ENCODE measurements at places on chromosomes 7 and 10. TPM values are rescaled to one million over a fixed set of nuclear protein-coding genes. Genes with fewer than 3 reads are reported as not detected.

GRCh38 chr7:18361756-18362155 lies 133.8 kb upstream of the HDAC9 start:
- DNase-seq: no peak

The TMEM229A gene
- total RNA-seq: not detected

The PPP1R17 gene
- not detected for total RNA-seq

DNA sequence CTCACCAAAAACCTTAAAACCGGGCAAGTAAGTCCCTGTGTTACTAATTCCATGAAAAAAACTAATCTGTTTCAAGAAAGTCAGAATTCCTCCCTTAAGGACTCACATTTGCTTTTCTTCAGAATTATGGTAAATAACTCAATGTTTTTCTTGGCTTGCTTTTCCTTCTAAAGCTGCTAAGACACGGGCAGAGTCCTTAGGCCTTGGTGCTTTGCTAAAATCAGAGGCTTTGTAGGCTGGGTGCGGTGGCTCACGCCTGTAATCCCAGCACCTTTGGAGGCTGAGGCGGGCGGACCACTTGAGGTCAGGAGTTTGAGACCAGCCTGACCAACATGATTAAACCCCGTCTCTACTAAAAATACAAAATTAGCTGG lies 32.0 kb downstream of the GNA12 start:
- peak; percentile 66 for DNase-seq

The ZNF853 gene
- total RNA-seq: 0.32 TPM

DNA sequence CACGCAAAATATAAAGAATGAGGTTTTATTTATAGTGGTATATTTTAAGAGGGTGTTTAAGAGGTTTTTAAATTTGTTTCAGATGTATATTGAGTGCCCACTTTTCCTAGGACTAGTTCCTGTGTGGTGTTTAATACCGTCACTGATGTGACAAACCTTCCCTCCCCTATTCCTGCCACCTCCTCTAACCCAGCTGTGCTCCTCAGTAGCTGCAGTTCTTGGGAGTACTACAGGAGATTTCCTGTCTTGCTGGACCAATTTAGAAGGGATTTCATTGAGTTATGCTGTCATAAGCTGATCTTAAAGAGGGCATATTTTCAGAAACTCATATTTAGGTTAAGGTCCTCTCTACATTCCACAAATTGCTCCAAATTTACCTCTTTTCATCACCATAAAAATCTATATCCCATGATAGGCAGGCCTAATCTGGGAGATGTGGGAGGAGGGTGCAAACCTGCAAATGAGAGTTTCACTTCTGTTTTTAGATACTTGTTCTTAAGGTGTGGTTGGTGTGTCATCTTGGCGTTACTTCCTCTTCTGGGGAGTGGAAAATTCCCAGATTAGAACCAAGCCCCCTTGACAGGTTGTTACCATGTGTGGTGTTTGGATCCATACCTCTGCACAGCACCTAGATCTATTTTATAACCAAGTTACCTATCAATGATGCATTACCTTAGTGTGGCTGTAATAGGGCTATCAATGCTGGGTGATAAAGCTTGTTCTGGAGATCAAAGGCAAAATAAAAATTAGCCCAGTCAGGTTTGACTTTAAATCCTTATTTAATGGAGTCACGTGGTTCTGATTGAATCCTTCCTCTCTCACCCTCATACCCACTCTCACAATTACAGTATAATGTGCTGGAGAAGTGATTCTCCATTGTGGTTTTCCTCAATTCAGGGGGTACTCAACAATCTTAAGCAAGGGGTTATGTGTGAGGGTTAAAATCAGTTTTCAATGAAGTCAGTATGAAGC lies 141.1 kb downstream of the CDK14 start:
- DNase-seq: no peak

The MMP21 gene
- not detected for total RNA-seq

DNA sequence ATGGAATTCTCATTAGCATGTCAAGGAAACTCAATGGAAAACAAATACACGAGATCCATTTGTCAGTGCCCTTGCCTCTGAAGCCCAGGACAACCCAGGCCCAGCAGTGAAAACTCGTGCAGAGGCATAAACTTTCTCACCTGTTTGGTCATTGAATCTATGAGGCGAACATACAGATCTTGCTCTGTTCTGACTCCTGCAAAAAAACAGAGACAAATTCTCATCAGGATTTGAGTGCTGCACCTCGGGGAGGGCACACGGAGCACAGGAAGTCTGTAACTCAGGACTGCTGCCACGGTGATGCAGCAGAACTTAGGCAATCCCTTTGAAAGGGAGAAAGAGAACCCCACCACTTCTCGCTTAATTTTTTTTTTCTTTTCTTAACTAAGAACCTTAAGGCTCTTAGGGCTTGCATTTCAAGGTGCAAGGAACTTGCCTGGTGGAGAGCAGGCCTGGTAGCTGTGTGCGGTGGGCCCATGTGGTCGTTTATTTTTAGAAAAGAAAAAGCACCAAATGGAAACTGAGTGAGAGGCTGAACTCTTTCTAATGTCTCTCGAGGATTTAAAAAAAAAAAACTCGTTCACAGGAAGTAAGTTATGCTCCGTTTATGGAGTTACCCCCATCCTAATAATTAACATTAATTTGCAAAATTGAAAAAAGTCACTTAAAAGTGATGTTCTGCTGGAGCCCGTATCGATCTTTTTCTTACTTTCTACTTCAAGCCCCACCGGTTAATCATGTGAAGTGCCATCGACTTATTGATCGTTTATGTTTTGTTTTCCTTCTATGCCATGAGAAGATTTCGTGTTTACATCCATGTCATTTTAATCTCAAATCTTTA lies 1.8 kb downstream of the EBF3 start:
- no peak for DNase-seq

- peak; percentile 97 for DNase-seq
These were observed 10.7 kb downstream of the PSAP start for GRCh38 chr10:71840177-71840957.

- DNase-seq: no peak
These were observed 268.3 kb downstream of the TNS3 start for GRCh38 chr7:47313564-47313963.

GRCh38 chr7:50953820-50954219 lies 171.1 kb upstream of the GRB10 start:
- peak; percentile 10 for DNase-seq

DNA sequence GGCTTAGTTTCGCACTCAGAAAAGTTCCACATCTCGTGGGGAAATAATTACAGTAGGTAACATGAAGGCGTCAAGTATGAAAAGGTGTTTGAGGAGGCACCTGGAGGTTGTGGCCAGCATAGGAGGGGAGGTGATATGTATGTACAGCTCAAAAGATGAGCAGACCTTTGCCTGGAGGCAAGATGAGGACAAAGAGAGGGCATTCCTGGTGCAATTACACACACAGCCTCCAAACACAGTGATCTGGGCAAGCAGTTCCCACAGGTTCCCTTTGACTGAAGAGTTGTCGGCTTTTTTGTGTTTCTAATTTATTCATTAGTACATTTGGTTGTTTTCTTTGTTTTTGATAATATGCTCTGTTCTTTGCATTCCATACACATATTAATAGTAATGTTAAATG lies 46.9 kb downstream of the CDK14 start:
- no peak for DNase-seq

- peak; percentile 59 for DNase-seq
These were observed 647 bp downstream of the PLAU start for GRCh38 chr10:73911553-73912004.

The NEURL1 gene
- under 0.01 TPM for total RNA-seq

DNA sequence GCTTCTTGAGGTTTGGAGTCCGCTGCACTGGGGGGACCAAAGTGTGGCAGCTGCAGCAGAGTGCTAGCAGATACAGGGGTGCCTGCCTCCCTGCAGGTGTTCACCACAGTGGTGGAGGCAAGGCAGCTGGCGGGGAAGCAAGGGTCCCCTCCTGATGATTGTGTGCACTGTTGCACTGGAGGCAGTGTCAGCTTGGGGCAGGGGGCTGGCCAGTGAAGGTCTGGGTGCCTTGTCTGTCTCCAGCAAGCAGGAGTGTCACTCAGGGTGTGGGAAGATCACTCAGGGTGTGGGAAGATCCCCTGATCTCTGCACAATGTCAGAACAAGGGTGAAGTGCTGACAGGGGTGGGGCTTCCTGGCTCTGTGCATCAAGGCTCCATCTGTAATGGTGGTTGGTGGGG lies 36.3 kb upstream of the PPP1R3A start:
- DNase-seq: no peak

GRCh38 chr10:46523962-46524471 lies 32.4 kb downstream of the GPRIN2 start:
- DNase-seq: peak; percentile 83

DNA sequence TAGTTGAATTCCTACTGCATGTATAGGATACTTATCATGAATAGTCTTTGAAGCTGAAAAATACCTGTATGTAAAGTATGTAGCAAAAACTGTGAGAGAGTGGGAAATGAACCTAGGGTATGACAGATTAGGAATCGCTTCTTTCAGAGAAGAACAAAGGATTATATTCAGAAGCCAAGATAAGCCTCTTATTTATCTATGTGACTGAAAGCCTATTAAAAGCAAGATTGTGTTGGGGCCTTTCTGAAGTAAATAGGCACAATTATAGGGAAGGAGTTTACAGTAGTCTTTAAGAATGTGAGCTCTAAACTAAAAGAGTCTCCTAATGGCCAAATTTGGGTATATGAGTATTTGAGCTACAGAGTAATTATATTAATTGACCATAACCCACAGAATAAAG lies 102.1 kb downstream of the MTERF1 start:
- DNase-seq: no peak

GRCh38 chr10:101495324-101495925 lies 92.6 kb downstream of the POLL start:
- no peak for DNase-seq

The TMEM236 gene
- under 0.01 TPM for total RNA-seq
